ENCODE measurements at places on chromosomes 6 and 20.

DNA sequence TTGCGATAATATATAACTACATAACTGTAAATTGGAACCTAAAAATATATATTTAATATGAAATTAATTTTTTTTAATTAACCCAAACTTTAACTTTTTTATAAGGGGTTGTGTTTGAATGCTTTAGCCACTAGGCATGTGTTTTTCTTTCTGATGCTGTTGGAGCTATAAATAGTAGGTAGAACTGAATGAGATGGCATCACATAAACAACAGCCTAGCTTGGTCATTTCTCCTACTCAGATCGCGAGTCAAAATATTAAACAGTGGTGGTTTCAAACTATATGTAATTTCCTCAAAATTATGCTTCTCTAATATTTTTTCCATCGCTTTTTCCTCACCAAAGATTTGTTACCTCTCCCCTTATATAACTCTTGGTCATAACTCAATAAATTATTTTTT, 243.2 kb downstream of the ARID1B start:
- DNase-seq, result peak; percentile 51

DNA sequence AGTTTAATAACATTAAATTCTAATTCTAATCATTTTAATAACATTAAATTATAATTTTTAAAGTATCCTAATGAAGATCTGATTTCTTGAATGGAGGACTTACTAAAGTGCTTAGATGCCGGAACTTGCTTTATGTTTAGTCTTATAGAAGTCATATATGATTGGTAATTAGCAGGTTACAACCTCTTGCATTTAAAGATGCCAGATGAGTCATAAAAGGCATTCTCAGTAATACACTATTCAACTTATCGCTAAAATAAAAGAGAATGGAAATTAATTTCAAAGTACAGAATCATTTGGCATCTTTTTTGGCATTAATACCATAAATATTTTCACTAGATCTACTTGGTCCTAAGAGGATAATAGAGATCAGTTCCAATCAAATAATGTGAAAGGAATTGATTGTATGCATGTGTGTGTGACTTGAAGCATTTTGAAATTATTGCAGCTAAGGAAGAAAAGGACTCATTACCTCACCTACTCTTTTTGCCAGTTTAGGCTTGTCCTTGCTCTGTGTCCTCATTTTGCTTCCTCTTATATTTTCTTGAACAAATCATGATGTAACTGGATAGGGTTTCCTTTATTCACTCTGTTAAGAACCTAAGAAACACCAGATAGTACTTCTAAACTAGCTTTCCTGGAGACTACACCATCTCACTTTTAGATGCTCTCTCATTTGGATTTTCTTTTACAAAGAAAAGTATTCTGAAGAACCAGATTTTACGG, 2.7 kb downstream of the COL21A1 start:
- no peak for DNase-seq

DNA sequence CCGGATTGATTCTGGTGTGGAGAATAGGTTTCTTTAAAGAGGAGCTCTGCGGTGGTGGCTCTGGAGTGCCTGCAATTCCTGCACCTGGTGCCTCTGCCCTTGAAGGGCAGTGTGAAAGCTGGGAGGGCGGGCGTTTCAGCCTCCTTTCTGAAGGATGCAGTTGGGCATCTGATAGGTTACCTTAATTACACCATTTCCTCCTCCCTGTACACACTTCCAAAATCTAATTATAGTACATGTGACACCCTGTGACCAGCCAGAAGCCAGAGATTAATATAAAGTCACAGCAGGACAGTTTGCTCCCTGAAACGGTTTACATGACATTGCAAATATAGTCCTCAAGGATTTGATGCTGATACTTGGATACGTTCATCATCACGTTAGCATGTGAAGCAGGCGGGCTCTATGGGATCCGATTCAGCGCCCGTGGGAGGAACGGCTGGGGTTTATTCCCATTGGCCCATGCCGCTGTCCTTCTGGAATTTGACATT, 548.2 kb downstream of the QKI start:
- no peak for DNase-seq

GRCh38 chr6:76706631-76707030, 634.2 kb upstream of the IMPG1 start:
- DNase-seq, result no peak

DNA sequence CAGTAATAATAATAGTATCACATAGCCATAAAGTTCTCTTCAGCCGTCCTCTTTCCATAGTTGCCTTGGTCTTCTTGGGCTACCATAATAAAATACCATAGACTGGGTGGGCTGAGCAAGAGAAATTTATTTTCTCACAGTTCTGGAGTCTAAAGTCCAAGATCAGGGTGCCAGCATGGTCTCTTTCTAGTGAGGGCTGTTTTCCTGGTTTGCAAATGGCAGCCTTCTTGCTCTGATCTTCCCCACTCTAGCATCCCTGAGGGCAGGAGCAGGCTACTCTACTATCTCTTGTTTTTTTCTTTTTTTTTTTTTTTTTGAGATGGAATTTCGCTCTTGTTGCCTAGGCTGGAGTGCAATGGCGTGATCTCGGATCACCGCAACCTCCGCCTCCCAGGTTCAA, 8.2 kb upstream of the BEND3 start:
- no peak for DNase-seq

GRCh38 chr6:157638779-157639178, 184.3 kb upstream of the SNX9 start:
- DNase-seq, result no peak

GRCh38 chr6:3795836-3796718, 44.6 kb upstream of the PXDC1 start:
- no peak for DNase-seq

- DNase-seq, result no peak
These were observed 3.0 kb downstream of the IL22RA2 start for GRCh38 chr6:137170266-137171052.

- no peak for DNase-seq
These were observed 39.5 kb downstream of the BICRAL start for GRCh38 chr6:42821341-42821668.

DNA sequence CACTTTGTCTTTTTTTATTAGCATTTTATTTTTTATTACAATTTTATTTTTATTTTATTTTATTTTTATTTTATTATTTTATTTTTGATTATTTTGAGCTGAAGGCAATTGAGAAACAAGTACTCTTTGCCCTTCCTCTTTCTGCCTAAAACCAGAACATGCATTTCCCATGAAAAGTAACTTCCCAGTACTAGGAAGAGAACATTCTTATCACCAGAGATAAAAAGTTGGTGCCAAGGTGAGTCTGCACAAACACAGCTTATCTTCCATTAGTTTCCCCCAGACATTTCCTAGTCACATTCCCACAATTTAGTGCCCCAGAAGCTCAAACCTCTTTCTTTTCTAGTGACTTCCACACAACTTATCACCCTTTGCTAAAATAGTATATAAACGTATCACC, 84.8 kb downstream of the CD24 start:
- no peak for DNase-seq

DNA sequence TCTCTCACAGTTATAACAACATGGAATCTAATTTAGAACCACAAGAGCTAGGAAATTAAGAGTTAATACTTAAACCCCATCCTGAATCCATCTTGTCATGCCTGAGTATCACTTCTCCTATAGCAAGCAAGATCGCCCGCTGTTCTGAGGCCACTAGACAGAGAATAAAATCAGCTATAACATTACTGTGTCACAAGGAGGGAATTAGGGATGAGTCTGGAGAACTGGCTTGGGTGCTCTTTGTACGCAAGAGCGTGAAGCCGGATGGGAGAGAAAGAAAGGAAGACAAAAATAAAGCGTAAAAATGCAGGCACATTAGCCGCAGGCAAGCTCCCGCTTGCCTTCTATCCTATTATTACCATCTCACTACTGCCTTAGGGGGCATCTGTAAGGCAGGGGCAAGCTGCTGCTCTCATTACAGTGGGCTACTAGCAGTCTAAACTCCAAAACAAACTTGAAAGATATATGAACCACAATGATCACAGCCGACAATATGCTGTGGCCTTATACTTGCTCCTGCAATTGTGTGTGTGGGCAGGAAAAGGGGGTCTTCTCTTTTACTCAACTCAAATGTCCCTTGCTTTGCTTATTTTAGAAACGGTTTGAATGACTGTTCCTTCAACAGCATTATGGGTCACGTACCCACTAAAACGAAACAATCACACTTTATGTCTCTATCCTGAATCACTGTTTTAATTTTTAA, 81.9 kb downstream of the GJA10 start:
- no peak for DNase-seq

- DNase-seq, result no peak
These were observed 266.3 kb downstream of the ERMARD start for GRCh38 chr6:170017603-170018320.

GRCh38 chr20:40717343-40717865, 28.4 kb upstream of the MAFB start:
- no peak for DNase-seq

- no peak for DNase-seq
These were observed 17.5 kb downstream of the OPRM1 start for GRCh38 chr6:154056536-154056935.

- no peak for DNase-seq
These were observed 52.5 kb downstream of the CRYBG1 start for GRCh38 chr6:106413016-106413415.

- DNase-seq, result peak; percentile 31
These were observed 782 bp downstream of the TRMT11 start for GRCh38 chr6:125987026-125987617.

DNA sequence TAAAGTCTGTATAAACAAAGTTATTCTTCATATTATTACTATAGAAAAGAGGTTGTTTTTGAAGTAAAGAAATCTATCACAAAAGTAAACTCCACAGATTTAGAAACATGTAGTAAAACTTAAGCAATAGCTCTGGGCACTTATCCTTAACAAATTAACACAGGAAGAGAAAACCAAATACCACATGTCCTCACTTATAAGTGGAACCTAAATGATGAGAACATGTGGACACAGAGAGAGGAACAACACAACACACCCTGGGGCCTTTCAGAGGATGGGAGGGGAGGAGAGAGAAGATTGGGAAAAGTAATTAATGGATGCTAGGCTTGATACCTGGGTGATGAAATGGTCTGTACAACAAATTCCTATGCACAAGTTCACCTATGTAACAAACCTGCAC, 57.2 kb downstream of the C6orf58 start:
- no peak for DNase-seq

DNA sequence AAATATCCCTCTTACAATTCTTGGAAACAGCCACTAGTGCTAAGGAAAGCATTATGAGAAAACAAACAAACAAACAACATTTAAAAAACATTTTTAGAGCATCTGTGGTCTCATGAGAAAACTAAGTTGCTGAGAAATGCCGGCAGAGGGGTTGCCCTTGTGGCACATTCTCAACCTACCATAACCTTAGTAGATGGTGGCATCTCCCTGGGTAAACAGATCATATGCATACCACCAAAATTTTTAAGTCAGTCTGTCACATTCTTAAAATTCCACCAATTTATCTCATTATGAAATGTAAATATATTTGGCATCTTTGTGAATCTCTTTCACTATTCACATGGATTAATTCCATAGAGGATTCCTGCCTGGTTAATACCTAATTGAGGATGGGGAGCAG, 575.7 kb upstream of the MARCKS start:
- DNase-seq, result no peak

GRCh38 chr20:12821249-12821648, 187.5 kb upstream of the SPTLC3 start:
- no peak for DNase-seq

DNA sequence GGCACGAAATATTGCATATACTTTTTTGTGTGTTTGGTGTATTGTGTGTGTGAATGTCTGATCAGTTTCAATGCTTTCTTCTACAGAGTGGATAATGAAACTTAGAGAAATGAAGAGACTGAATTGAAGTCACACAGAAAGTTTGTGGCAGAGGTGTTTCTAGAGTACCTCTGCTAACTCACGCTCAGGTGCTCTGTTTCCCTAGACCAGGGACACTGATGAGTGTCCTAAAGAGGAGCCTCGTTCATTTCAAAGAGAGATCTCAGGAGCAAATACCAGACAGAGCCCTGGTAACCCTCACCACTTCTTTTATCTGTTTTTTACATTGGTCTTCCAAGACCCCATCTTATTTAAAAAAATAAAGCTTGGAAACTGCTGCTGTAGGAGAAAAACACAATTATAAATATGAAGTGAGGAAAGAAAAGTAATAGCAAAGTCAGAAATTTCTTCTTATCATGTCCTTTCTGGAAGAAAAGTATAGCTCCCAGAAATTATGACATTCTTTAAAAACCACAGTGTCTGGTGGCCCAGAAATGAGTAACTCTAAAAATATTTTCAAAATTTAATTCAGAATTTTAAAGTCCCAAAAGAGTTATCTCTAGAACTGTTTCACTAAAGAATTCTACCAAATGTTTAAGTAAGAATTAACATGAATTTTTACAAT, 720.6 kb downstream of the RFPL4B start:
- peak; percentile 58 for DNase-seq

DNA sequence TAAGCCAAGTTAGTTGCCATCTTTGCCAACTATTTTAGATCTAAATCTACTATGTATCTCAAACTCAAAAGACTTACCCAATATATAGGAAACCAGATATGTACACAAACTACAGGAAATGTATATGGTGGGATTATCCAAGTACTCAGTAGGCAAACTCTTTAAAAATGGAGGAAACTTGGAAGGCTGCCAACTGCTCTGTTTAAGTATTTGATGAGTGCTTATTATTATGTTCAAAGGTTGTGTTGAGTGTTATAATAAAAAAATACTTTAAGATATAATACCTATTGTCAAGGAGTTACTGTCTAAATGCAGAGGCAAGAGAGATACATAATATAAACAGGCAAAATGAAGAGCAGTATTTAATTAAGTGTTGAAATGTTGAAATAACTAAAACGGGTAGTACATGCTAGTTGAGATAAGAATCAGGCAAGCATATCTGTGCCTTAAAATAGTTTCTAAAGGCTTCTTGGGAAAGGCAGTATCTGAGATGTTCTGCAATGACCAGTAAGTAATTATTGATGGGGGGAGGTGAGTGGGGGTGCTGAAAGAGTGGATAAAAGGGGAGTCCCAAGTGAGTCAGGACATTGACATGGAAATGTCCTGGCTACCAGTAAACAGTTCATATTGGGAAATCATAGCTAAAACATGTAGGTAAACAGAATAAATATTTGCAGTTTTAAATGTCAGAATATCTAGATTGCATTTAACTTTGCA, 6.5 kb upstream of the DST start:
- DNase-seq, result peak; percentile 87

All from amniotic epithelial cell (primary cell).